Activated T-helper 1 cell treated with anti-CD3 and anti-CD28 coated beads, Interleukin-2, amount 50 U/mL, for 16 hours (primary cell): ENCODE measurements at places on chromosomes 3 and 15.

GRCh38 chr3:125083776-125084175 is 28.0 kb upstream of the HEG1 start:
- DNase-seq = no peak

GRCh38 chr3:12444582-12445471 is 39.5 kb upstream of the TSEN2 start:
- DNase-seq = no peak

GRCh38 chr3:197670361-197670760 is 66.3 kb downstream of the RUBCN start:
- no peak for DNase-seq

DNA sequence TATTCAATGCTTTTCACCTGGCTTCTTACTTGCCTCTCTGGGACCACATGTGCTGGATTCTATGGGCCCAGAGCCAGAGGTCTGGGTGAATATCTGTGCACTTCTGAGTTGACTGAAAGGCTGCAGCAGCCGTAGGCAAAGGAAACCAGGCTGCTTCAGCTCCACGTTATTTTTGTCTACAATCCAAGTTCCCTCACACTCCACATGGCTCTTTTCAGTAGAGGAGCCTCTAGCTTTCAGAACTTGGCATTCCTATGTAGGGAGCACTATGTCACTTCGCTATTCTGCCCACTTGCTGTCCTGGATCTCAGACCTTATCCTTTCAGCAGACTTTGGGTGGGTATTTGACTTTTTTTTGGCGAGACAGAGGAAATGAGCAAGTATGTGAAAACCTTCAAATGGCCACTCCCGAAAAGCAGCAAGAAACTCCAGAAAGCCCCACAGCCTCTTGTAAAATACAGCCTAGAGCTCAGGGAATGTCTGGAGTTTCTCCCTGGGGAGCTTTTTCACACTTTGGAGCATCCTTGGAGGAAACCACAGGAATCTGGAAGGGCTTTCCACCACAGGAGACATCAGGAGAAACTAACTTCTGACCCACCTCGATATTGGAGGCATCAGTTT is 80.9 kb downstream of the DUT start:
- no peak for DNase-seq
